ENCODE measurements at places on chromosomes 4 and X.
A peak's percentile ranks its signal among the peaks of the same experiment; 100 is the strongest.

DNA sequence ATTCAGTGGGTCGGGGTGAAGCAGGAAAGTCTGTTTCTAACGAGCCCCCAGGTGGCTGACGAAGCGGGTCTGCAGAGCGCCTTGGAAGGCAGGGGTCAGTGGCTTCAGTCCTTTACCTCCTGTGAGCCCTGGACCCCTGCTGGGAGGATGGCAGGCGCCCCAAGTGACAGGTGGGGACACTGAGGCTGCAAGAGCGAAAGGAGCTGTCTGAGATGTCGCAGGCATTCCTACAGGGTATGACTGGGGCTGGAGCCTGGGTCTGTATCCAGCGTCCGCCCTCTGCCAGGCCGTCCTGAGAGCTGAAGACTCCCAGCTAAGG lies 103.1 kb downstream of the PSAPL1 start:
- no peak for DNase-seq

DNA sequence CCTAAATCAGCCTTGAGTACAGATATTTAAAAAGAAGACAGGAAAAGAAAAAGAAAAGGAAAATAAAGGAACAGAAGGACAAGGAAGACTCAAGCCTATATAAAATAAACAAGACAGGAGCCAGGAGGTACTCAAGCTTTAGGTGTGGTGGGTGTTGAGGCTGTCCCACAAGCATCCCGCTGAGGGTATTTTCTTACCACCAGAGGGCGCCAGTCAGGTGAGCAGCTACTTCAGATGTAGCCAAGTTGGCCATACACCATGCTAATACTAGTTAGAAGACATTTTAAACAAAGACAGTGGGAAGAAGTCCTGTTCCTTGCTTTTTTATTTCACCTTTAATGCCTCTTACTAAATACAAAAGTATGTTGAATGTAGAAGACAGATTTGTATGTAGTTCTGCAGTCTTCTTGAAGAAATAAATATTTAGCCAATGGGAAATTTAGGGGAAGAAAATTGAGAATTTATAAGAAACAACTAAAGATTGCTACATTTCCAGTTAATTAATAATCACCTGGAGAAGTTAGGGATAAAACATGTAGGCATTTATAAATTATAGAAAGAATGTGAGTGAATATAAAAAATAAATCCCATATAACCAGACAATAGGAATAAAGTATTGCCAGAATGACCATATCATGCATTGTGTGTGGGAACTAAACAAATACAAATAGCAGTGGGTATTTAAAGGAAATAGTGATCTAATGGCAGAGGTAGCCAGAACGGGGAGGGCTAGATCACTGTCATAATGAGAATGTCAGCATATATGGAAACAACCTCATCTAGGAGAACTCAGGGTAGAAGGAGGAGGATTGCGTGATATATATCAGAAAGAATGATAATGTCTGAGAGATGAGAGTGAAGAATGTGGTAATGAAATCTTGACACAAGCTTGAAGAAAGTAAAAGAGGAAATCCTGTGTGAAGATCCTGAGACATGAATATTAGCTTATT lies 71.0 kb downstream of the MTHFD2L start:
- DNase-seq: peak; percentile 63

DNA sequence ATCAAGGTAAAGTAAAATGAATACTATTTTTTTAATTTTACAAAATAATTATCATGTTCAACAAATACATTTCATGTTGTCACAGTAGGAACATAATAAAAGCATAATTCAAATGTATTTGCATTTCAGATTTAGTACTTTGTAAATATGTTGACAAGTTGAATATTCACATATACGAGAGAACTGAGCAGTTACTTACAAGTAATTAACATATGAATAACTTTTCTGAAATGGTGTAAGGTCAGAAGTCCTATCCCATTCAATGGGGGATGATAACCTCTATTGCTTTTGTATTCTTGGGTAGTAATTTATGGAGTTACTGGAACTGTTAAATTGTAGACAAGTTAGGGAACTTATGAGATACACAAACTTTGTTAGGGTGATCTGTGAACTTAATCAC lies 191.1 kb downstream of the COX7B2 start:
- no peak for DNase-seq

DNA sequence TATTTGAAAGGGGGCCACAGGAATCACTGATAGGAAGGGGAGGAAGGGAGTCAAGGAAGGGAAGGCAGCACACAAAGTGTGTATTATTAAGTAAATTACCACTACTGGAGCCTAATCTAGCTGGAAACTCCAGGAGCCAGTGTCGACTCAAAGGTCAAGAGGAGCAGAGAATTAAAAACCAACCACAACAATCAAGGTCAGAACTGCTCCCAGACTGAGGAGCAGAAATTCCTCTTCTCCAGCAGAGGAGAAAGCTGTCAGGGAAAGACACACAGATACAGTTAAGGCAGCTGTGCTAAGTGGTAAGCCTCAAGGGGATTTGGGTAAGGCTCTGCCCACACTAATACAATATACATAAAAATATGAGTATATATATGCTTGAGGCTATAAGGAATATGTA lies 87.5 kb upstream of the PTPN13 start:
- no peak for DNase-seq

- no peak for DNase-seq
Measured at GRCh38 chr4:7649741-7650531, 215.2 kb upstream of the PSAPL1 start.

DNA sequence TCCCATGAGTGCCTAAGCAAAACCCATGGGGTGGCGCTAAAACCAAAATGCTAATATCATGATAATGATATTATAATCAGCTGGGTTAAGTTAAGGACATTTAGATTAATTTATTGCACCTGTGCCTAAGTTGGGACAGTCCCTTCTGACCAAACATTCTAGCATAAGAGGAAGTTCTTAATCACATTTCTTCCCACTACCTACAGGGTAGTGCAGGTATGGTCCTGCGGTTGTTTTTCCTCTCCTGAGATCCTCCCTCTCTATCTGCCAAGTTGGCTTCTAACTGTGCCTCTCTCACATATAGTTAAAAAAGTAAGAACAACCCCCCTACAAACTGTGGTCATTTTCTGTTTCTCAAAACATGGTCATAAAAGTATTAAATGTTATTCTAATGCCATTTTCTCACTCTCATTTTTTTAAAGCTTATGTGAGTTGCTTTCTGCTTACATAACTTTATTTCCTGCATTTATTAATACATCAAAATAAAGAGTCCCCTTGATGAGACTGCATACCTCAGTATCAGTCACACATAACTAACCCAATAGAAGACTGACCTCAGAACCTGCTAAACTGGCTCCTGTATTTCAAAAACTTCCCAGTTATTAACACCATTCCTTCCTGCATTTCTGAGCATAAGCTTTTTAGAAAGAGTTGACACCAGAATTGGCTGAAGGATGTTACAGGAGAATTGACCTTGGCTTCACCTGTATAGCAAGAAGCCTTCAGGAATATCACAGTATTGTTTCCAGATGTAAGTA lies 1332.5 kb downstream of the FSTL5 start:
- no peak for DNase-seq

GRCh38 chr4:187294861-187295260 lies 571.2 kb upstream of the FAT1 start:
- no peak for DNase-seq

- no peak for DNase-seq
Measured at GRCh38 chr4:15953625-15954024, 9.3 kb downstream of the FGFBP2 start.

GRCh38 chrX:97639526-97639925 lies 755.8 kb downstream of the RPA4 start:
- DNase-seq: no peak

GRCh38 chr4:10762561-10762960 lies 78.0 kb upstream of the CLNK start:
- DNase-seq: no peak

- no peak for DNase-seq
Measured at GRCh38 chr4:38764277-38764676, 18.5 kb downstream of the TLR10 start.

GRCh38 chr4:167196344-167197012 lies 37.8 kb downstream of the SPOCK3 start:
- DNase-seq: no peak

- DNase-seq: no peak
Measured at GRCh38 chrX:69231903-69232302, 66.7 kb upstream of the PJA1 start.

GRCh38 chrX:139932073-139932900 lies 566 bp downstream of the ATP11C start:
- DNase-seq: peak; percentile 17

GRCh38 chr4:147794314-147794680 lies 62.4 kb downstream of the ARHGAP10 start:
- DNase-seq: no peak

DNA sequence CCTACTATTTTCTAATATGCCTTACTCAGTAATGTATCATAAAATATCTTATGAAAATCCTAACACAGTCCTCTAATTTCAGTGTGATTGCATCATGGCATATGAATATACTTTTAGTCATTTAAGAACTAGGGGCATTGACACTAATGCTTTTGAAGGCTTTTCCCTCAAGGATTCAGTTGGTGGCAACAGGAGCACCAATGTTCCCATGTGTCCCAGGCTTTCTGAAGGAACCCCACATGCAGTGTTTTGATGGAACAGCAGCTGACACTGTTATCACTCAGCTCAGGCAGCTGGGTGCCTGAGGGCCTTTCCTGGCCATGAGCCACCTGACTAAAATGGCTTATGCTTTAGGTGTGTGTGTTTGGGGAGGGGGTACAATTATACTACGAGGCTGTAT lies 348.3 kb downstream of the ARHGAP24 start:
- DNase-seq: no peak

DNA sequence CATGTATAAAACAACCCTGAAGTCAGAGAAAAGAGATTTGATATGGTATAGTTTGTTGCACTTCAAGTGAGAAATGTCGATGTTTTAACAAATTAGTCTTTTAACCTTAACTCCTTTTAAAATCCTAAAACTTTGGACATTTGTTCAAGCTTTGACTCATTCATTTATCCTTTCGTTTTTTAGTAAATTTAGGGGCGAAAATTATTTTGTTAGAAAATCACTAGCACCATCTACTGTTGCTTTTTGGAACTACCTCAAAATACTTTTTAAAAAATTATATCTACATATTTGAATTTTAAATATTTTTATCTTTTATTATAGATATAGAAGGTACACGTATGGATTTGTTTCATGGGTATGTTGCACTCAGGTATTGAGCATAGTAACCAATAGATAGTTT lies 165.1 kb upstream of the POF1B start:
- DNase-seq: no peak

GRCh38 chrX:156001001-156001666 lies 3.6 kb downstream of the IL9R start:
- DNase-seq: no peak

GRCh38 chrX:48835524-48836329 lies at the start of gene PCSK1N:
PCSK1N (minus strand) TSS chrX:48835610; CDS start chrX:48835532, 78 bp downstream.
- no peak for DNase-seq

DNA sequence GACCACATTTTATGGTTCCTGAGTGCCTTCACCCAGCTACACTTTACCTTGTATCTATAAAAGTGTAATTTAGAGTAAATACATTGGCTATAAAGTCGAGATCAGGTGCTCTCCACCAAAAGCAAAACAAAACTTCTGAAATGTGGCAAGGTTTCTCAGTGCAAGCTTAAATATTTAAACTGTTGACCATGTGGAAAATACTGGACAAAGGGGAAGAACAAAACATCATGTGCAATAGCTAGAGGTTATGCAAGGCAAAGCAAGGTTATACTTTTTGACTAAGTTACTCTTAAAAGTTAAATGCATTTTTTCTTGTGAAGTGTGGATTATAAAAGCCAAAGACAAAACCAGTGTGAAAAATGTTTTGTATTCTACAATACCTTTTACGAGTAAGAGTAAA lies 55.9 kb downstream of the UGT2A2 start:
- DNase-seq: no peak

DNA sequence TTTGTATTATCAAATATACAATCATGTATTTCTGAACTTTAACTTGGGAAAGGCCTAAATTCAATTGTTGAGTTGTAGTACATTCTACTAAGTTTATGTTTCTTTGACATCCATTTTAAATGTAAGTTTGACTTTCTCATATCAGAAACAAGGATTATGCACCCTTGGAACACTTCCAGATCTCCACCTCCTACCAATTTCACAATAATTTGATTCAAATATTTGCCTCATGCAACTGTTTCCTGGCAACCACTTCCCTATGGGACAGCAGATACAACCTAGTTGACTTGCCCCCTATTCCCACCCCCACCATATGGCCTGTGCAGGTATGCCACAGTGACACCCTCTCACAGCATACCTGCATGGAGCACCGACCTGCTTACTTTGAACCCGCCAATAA lies 506.4 kb upstream of the PABPC4L start:
- no peak for DNase-seq

DNA sequence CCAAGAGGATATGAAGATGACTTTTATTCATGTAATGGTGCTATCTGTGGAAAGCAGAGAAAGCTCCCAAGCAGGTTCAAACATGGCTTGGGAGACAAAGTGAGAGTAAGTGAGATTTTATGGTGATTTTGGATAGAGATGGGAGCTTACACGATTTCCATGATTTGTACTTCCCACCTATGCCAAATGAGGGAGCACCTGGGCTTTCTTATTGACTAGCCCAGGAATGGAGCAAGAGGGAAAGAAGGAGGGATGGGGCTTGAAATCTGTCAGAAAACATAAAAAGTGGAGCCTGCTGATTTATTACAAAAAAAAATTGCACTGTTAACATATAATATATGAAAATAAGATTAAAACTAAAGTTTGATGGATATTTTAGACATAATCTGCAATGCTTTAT lies 703.5 kb upstream of the PABPC4L start:
- no peak for DNase-seq

DNA sequence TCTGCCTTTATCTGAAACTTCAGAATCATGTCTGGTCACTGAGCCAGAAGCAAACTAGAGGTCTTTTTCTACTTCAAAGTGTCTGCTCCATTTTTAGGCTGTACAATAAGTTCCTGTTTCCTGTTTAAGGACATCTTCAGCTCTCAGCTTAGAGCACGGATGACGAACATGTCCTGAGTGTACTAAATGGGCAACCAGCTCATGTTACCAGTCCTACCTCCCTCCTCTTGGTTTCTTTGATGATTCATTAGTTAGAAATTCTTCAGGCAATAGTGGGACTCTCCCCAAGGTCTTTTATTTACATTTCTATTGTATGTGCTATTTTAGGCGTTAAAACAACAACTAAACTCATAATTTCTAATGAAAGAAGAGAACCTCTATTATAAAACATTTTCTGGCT lies 58.0 kb downstream of the ENPEP start:
- DNase-seq: no peak

DNA sequence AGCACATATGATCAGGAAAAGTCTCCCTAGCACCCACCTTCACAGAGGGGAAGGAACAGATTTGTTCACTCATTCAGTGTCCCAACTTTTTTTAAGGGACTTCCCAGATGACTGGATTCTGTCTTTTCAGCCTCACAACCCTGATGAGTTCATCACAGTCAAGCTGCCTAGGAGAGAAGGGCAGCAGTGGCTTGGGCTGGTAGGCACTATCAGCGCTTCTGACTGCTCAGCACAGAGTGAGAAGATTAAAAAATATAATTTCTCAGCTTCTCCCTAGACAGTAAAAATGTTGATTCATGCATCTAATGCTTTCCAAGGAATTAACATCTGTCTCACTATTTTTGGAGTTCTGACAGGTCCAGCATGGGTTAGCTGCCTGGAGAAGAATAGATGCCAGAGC lies 328.2 kb downstream of the DTHD1 start:
- no peak for DNase-seq

GRCh38 chrX:112669824-112670223 lies 9.9 kb downstream of the LHFPL1 start:
- no peak for DNase-seq

All from prostate gland (tissue), 2 donors.